LNCaP clone FGC (cell line): ENCODE measurements at places on chromosomes 2 and 18.

GRCh38 chr18:44699572-44700261 is 19.0 kb downstream of the SETBP1 start:
- DNase-seq = no peak

- no peak for DNase-seq
Observed at GRCh38 chr2:220586980-220587530, 959.6 kb downstream of the SLC4A3 start.

GRCh38 chr2:173983391-173983871 is 18.3 kb upstream of the SP3 start:
- no peak for DNase-seq

DNA sequence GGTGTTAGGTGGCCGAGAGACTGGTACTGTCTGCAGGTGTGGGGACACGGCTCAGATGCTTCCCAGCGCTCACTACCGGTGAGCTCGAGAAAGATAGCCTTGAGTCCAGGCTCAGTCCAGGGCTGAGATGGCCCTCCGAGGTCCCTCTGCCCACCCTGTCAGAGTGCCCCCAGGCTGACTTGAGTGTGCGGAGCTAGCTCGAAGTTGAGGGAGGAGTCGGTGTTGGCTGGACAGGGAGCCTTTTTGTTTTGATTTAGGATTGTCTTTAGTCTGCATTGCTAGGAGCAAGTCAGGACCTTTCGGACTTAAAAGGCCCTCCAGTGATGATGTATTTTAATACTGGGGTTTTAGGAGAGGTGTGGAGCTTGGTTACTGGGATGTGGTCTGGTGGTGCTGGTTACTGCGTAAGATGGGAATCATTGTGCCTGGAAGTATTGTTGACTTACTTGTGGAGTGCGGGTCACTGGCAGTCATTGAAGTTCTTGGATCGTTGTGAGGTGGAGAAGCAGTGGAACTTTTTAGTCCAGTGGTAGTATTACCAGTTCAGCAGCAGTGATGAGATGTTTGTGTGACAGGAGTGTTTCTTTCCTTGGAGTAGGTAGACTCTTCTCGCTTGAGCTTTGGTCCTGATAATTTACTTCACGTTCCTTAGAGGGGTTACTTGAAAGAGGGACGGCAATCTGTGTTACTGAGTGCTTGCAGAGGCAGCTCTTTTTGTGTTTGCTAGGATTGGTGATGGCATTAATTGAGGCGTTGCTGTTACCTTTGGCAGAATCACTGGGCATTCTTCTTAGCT is 633 bp downstream of the KIAA1328 start:
- DNase-seq = no peak

DNA sequence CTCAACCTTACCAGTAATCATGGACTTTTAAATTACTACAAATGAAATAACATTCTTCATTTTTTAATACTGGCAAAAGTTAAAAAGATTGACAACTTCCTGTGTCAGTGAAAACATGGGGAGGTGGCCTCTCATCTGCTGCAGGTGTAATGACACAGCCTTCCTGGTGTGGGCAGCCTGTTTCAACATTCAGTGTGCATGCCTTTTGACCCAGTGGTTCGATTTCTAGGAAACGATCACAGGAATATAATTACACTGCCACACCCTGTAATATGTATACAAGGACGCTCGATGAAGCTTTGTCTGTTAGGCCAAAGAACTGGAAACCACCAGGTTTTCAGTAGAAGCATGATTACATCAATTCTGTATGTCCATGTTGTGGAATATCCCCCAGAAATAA is 68.7 kb downstream of the MTHFD2 start:
- DNase-seq = no peak

- DNase-seq = no peak
Observed at GRCh38 chr2:70141902-70142589, 48.8 kb downstream of the C2orf42 start.

GRCh38 chr2:241197947-241198346 is 9.5 kb downstream of the ANO7 start:
- DNase-seq = no peak

GRCh38 chr2:109162999-109163398 is 34.0 kb downstream of the SH3RF3 start:
- DNase-seq = no peak
